Mesenchymal stem cell (in vitro differentiated cells and primary cell): ENCODE measurements at places on chromosomes 12 and 14.
A peak's percentile ranks its signal among the peaks of the same experiment; 100 is the strongest.

DNA sequence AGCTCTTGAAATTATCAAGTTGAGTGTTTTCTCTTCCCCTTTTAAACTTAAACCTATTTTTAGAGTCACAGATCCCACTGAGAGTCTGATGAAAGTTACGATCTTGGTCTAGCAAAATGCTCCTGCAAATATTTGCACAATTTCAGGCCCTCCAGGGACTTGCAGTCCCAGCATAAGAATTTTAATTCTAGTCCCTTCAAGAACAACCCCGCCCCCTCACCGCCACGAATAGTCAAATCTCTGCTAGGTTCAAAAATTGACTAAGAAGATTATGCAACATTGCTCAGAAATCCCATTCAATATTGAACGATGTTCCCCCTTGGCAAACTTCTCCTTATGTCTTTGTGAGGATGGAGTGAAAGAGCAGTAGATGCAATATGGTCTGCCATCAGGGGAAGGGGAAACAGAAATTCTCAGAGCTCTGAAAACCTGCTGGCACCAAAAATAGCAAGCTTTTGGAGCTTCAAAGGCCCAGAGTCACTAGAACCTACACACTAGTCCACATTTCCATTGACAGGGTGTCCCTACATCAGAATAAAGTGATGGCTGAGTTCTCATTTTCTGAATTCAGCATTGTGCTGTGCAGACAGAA lies 127.5 kb upstream of the CCDC175 start:
- DNase-seq: no peak

DNA sequence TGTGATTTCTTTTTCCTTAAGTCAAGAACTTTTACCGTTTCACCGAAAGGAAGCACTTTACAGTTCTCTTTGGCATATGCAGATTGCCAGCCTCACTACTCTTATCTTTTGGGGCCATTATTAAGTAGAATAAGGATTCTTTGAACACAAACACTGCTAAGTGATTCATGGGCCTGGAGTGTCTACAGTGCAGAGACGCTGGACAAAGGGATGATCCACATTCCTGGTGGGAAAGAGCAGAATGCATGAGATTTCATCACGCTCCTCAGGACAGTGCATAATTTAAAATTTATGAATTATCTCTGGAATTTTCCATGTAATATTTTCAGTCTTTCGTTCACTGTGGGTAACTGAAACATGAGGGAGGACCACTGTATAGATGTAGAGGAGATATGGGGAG lies 90.2 kb downstream of the TTLL5 start:
- peak; percentile 56 for DNase-seq

GRCh38 chr12:88946372-88946997 lies 366.2 kb upstream of the KITLG start:
- DNase-seq: peak; percentile 93

DNA sequence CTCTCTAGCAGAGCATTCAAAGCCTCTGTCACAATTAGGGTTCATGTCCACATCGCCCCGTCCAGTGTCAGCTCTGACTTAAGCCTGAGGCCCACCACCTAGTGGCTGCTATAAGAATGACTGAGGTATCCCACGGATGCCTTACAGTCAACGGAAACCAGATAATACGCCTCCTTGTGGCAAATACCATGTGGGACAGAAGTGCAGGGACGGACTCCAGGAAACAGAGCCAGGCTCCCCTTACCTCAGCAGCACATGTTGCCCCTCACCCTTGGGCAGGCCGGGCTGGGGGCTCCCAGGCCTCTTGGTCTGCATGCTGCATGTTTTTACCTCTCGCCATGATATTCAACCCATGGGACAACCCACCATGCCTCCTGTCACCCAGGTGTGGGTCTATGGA lies 86.3 kb downstream of the VWF start:
- peak; percentile 62 for DNase-seq

GRCh38 chr14:77903221-77903620 lies 103.3 kb downstream of the ADCK1 start:
- DNase-seq: no peak

DNA sequence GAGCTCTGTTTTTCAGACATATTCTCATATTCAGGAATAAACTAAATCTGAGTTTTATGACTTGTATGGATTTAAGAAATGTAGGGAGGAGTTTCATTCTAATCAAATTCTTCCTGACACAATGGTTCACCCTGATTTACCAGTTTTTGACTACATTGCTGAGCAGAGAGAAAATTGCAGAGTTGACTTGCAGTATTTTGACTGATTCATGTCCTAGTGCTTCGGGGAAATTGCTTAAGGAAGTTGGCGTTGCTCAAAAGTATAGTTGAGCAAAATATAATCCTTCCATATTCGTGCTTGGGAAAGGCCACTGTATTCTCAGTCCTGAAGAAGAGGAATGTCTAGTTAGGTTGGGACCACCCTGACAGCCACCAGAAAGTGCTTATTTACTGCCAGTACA lies 1.3 kb upstream of the TWF1 start:
- no peak for DNase-seq
